ENCODE measurements at places on chromosomes 12 and 14. TPM values are rescaled to one million over a fixed set of nuclear protein-coding genes. Genes with fewer than 3 reads are reported as not detected.

The NGB gene
- total RNA-seq = not detected

The CFAP54 gene
- total RNA-seq = 0.07 TPM

The SRGAP1 gene
- total RNA-seq = 2.1 TPM

The LRFN5 gene
- total RNA-seq = 0.48 TPM

The INSM2 gene
- not detected for total RNA-seq

The HSPB8 gene
- 662 TPM for total RNA-seq

The KRT82 gene
- total RNA-seq = not detected

GRCh38 chr12:52323416-52324152 is 2.4 kb upstream of the KRT83 start:
- DNase-seq = no peak

GRCh38 chr14:99809360-99809759 is 16.1 kb downstream of the EML1 start:
- DNase-seq = peak; percentile 82

DNA sequence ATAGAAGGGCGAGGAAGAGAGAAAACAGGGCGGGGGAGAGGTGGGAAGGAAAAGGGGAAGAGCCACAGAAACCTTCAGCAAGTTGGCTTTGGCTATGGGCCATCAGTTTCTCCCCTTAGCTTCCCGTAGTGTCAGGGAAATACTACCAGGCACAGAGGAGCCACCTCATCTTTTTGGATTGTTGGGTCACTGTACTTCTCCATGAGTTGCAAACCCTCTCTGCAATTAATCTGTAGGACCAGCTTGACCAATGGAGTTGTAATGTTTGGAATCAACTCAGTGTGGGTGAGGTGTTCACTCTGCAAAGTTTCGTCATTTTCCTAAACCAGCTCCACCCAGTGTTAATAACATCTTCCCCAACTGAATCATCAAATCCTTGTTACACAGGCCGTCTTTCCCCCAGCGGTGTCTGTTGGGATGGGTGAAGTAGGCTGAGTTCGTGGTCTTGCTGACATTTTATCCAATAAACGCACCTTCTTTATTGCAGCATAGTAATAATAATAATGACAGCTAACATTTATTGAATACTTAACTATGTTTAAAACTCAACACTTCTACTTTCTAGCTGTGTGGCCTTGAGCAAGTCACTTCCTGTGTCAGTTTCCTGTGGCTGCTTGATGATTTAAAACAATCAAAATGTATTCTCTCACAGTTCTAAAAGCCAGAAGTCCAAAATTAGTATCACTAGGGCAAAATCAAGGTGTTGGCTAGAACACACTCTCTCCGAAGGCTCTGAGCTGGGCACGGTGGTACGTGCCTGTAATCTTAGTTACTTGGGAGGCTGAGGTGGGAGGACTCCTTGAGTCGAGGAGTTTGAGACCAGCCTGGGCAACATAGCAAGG is 8.1 kb upstream of the GLTP start:
- no peak for DNase-seq

- no peak for DNase-seq
Observed at GRCh38 chr12:75712223-75712622, 200.8 kb upstream of the KRR1 start.

DNA sequence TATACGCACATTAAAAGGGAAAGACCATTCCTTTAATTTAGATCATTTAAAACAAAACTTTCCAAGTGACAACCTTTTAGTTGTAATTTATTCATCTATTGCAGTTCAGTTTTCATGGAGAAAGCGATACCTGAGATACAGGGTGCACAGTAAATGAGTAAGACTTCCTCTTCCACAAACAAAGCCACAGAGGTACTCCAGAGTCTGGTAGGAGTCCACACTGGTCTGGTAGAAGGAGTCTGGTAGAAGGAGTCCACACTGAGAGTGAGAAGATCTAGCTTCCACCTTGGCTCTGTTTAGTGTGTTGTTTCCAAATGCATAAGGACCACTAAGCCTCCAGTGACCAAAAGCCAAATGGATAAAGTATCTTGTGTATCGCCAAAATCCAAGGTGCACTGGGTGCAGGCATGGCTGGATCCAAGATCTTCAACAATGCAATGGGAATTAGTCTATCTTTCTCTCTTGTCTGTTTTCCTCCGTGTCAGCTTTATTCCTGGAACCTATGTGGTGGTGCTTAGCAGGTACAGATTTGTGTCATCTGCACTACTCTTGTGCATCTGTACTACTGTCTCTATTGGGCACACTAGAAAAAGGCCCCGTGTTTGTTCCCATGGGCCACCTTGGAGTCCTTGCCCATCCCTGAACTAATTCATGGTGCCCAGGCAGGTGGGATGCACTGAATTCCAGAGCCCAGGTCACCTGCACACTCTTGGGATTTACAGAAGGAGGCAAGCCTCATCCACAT is 331.1 kb downstream of the BCL11B start:
- no peak for DNase-seq

DNA sequence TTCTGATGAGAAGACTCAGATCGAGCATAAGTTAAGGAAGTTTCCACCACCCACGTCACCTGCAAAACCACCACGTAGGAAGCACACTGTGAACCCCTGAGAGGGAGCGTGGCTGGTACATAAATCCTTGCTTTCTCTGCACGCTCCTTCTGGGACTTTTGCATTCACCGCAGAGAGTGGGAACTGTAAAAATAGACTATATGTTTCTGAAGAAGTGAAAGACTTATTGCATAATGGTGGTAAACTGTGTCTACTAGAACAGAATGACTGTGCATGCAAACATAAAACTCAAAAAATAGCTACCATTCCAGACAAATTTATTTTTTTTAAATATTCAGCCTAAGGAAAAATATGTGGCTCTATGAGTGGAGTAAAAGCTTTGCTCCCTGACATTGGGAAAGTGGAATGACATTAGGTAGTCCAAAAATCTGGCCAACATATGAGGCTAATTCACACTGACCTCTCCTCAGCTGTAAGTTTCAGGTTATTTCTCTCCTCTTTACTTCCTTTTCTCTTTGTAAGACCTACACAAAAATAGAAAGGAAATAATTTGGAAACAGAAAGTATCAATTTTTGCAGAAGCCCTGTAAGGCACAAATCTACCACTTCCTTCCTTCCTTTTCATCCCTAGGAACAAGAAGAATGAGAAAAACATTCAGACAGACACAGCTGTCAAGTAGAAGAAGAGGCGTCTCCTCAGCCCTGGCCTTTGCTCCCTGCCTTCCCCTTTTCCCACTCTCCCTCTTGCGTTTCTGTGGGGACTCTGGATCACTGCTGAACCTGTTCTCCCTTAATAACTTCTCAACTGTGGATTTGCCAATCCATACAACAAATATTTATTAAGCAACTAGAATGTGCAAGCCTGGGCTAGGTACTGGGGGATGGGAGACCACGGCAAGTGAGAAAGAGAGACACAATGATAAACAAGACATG is 264.3 kb upstream of the FOXN3 start:
- DNase-seq = no peak

DNA sequence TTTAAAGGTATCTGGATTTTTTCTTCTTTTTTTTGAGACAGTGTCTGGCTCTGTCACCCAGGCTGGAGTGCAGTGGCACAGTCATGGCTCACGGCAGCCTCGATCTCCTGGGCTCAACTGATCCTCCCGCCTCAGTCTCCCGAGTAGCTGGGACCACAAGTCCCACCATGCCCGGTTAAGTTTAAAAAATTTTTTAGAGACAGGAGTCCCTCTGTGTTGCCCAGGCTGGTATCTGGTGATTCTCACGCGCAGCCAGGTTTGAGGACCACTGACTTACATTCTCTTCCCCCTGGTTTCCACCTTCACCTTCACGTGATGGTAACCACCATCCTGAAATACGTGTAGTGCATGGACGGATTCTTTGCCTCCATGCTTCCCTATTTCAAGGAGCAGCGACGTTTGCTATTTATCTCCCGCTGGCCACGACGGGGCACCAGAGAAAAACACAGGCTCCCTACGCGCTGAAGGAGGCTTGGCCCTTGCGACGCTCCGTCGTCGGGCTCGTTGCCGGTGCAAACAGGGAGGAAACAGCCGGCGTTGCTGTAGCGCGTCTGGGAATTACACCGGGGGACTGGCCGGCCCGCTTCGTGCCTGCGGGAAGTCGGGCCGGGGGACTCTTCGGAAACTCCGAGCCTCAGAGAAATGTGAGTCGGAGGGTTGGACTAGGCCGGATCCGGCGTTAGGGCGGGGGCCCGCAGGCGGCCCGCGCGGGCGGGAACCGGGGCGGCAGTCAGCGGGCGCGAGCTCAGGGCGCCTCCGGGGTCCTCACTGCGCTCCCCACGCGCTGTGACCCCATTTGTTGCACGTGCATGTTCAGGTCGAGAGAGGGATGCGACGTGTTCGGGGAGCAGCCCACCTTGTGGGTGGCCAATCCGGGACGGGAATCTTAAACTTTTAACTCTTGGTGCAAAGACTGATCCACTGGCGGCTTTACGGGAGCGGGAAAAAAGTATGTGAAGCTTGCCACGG is at the start of gene TCHP:
Gene TCHP (plus strand): TSS at position 492 of the 969 bp plus-strand sequence. CDS start 2,753 bp downstream, outside the sequence.
- DNase-seq = peak; percentile 91

GRCh38 chr12:43758247-43758727 is 303 bp downstream of the PUS7L start:
- DNase-seq = no peak

DNA sequence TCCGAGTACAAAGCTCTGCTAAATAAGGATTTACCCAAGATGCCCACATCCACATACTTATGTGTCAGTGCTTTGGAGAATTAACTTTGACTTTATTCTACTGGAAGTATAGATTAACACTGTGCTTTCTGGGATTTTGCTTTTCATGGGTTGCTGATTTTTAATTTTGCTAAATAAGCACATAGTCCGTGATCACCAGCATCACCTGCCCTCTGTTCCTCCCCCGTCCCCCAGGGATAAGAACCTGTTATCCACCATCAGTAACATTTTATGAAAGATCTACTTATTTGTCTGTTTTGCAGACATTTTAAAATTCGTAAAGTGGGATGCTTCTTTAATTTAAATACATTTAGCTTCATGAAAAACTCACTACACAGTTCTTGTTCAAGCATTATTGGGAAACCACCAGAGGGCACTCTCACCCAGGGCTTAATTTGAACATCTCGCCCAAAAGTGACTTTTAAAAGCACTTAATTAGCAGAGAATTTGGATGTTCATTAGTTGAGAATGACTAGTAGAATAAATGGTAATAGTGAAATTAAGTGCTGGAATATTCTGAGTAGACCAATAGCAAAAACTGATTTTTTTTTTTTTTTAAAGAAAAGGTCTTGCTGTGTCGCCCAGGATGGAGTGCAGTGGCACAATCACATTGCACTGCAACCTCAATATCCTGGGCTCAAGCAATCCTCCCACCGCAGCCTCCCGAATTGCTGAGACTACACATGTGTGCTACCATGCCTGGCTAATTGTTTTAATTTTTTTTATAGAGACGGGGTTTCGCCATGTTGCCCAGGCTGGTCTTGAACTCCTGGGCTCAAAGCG is 35.7 kb downstream of the MRPL42 start:
- peak; percentile 39 for DNase-seq

DNA sequence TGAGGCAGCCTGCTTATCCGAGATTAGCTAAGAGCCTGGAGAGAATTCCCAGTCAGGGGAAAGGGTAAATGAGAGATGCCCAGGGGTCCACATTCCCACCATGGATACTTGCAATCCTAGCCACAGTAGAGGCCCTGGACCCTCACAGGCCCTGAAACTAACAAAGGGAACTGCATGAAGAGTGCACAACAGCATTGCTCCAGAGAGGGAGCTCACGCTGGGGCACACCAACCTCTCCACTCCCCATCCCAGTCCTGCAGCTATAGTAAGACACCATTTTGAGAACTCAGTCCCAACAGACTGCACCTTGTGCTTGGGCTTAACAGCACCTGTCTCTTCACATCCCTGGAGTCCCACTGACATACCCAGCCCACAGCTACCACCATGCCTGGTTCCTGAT is 30.5 kb downstream of the CEP83 start:
- DNase-seq = no peak

DNA sequence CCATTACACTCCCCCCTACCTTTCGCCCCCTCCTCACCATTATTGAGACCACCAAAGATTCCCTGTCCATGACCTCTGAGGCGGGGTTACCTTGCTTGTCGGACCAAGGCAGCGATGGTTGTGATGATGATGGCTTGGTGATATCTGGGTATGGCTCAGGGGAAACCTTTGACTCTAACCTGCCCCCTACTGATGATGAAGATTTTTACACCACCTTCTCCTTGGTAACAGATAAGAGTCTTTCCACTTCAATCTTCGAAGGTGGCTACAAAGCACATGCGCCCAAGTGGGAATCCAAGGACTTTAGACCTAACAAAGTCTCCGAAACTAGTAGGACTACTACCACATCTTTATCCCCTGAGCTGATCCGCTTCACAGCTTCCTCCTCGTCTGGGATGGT is 350.2 kb downstream of the DIO2 start:
- no peak for DNase-seq

GRCh38 chr12:25058658-25059058 is 109.8 kb upstream of the BCAT1 start:
- DNase-seq = no peak

DNA sequence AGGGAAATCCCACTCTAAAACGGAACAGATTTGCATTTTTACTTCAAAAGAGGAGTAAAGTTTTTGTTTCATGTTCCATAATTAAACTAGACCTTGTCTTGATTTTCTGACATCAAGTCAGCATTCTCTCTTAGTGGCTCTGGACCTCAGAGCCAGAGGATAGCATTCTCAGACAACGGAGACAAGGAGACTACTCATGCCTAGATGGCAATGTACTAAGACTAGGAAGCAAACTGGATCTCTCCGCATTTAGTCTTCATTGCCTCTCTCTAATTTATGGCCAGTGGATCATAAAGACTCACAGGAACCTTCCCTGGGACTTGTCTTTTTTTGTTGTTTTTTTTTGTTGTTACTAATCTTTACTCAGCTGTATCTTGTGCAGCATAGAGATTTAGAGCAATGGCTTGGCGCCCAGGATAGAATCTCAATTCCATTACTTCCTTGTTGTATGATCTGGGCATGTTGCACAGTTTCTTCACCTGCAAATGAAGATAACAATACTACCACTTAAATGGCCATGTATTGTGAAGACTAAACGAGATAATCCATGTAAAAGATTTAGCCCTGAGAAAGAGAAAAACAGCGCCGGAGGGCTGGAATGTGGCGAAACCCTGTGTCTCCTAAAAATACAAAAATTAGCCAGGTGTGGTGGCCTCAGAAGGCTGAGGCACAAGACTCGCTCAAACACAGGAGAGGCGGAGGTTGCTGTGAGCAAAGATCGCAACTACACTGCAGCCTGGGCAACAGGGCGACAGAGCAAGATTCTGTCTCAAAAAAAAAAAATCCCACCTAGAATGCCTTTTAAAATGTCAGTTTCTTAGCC is 4.0 kb upstream of the GEMIN2 start:
- no peak for DNase-seq

GRCh38 chr12:91630083-91630482 is 447.5 kb upstream of the DCN start:
- DNase-seq = no peak

DNA sequence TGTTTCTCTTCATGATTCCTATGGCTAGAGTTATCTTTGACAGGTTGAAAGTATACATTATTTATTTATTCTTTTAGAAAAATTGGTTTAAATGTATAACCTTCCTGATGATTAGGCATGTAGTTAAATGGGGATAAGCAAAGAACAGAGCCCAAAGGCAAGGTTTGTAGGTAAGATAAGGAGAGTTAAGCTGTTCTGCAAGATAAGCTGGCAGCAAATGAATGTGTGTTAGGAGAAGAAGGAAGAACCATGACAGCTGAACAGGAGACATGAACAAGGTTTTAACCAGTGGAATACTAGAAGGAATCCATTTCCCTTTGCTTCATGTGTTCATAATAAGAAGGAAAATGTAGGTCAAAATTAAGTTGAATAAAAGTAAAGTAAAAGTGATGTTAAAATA is 1330.1 kb upstream of the USP15 start:
- no peak for DNase-seq
